ENCODE measurements at places on chromosomes 3 and 15.

DNA sequence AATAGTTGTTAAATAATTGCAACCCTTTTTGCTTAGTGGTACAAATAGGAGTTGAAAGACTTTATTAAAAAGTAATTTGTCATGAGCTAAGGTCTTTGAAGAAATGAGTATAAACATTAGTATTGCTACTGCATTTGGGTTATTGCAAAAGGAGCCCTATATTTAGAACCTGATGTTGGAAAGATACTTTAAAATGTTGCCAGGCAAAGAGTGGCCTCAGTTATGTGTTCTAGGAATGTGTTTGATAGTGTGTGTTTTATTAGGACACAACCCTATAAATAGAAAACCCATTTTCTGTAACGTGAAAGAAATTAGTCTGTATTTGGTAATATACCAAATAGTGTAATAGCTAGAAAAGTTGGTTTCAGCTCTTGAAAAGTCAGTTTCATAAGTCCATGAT, 10.7 kb downstream of the VPS8 start:
- DNase-seq: no peak

GRCh38 chr3:14935592-14936345, 11.6 kb upstream of the NR2C2 start:
- DNase-seq: no peak

DNA sequence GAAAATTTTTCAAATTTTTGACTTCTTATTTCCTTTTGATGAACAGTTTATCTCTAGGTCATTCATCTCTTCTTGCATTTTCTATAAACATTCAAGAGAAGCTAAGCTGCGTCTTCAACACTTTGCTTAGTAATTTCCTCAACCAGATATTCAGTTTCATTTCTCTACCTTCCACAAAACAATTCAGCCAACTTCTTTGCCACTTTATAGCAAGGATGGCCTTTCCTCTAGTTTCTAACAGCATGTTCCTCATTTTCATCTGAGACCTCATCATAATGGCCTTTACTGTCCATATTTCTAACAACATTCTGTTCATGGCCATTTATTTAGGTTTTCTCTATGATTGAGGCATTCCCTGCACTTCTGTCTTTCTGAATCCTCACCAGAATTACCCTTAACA, 90.0 kb downstream of the ARIH1 start:
- no peak for DNase-seq

GRCh38 chr3:170420307-170420821, 1.7 kb downstream of the CLDN11 start:
- DNase-seq: no peak

GRCh38 chr15:100221471-100222348, 120.1 kb downstream of the ADAMTS17 start:
- no peak for DNase-seq

DNA sequence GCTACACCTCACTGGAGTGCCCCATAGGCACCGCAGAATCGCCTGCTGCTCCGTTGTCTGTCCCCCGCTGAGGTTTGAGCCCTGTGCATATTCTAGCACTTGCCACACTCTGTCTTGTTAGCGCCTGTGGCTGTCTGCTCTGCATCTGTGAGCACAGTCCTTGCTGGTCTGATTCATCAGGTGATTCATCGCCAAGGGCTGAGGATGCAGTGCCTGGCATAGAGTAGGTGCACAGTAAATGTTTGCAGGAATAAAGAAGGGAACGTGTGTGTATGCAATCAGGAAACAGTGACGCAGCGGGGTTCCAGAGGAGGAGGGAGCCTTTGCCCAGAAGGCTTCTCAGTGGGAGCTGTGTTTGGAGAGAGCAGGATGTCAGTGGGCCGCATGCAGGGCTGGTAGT, 124.0 kb upstream of the PLXNA1 start:
- DNase-seq: peak; percentile 97

DNA sequence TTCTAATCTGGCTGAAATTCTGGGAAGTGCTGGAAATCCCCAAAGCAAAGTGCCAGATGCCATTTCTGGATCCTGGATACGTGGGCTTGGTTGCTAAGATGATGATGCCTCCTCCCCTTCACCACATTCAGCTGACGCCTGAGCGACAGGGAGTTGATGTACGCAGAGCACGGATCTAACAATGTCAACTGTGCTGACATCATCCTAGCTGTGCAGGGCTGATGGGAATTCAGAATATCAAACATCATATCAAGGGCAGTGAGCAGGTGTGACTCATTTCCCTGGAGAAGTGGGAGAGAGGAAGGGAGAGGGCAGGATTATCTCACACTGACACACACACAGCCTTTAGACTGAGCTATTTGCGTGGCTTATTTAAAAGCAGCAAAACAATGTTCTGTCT, 92.6 kb upstream of the ZBTB20 start:
- DNase-seq: peak; percentile 84

DNA sequence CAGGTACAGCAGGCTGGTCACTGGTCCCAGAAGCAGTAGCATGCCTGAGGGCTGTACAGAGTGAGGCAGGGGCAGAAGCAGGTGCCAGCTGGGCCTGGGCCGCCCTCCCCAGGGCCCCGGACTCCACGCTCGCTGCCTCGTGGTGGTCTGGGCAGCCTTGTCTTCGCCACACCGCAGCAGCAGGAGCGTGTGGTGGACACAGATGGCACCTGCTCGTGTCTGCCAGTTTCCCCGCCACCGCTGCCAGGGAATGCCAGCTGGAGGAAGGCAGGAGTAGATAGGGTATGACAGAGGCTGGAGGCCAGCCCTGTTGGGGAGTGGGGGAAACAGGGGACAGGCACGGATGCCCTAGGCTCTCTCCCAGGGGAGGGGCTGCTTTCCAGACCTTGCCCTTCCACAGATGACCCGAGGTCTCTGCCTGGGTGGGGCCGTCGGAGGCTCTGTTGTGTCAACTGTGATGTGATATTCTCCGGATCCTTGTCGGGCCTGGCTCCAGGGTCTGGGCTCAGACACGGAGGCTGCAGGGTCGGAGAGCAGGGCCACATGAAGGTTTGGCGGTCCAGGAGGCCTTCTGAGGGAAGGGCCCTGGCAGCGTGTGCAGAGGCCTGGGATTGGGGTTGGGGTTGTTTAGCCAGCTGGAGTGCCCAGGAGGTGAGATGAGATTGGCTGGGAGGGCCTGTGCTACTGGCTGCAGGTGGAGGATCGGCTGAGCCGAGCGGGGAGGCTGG, 33.6 kb downstream of the GOLGA6L10 start:
- no peak for DNase-seq

DNA sequence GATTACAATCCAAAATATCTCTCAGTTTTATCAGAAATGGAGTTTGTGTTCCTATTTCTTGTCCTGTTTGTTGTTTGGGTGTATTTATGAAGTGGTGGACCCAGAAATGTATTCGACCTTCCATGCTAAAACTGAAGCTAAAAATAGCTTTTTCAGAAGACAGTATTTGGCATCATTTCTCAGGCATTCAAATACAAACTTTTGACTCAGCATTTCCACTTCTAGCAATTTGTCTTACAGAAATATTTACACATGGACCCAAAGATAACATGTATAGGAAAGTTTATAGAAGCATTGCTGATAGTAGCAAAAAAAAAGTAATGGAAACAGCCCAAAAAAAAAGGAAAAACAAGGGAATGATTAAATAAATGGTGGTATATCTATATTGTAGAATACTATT, 156.3 kb downstream of the HCN4 start:
- DNase-seq: no peak

DNA sequence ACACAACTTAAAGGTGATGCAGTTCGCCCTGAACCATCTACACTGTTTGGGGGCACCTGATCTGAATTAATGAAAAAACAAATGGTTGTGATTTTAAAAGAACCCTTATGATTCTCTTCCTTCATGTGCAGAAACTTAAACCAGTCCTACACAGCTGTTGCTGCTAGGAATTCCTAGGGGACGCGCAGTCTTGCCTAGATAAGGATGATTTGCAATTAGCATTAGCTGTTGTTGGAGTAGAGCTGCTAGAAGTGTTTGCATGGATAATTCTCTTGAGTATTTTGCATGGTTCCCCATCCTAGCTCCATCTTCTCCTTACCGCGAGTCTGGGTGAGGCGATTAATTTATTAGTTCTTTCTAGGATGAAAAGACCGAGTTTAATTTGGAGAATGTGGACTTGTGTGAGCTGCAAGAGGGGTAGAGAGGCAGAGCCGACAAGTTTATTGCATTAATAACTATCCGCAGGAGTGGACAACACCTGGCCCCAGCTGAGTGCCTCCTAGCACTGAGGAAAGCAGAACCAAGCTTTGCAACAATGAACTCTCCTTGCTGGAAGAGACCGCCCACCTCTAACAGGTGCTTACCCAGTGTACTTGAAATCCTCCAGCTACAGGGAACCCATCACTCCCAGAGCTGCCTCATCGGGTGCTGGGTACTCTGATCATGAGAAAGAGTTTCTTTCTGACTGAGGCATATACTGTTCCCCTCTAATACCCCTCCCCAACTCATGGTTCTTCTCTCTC, 75.0 kb upstream of the WNT7A start:
- no peak for DNase-seq

DNA sequence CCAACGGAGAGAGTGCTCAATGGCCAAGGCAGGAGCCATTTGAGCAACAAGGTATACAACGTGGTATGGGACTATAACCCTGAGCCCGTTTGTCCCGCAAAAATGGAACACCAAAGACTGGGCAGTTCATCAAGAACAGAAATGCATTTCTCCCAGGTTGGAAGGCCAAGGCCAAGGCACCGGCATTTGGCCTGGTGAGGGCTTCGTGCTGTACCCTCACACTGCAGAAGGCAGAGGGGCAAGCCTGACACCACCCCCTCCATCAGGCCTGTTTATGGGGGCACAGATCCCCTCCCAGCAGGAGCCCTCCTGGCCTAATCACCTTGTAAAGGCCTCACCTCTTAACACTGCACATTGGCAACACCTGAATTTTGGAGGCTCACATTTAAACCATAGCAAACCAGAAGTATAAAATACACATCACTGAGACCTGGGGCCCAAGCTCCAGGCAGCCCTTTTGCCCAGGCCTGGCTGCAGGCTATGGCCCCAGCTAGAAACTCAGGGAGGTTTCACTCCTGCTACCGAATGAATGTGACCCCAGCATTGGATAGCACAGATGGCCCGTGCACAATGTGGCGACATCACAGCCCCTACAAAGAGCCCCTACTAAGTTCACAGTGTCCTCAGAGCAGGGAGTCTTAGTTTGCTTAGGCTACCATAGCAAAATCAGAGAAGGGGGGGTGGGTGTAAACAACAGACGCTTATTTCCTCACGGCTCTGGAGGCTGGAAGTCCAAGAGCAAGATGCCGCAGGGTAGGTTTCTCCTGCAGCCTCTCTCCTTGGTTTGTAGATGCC, 47.1 kb downstream of the KLF15 start:
- no peak for DNase-seq

GRCh38 chr3:76345878-76346277, 560.5 kb upstream of the ZNF717 start:
- no peak for DNase-seq

DNA sequence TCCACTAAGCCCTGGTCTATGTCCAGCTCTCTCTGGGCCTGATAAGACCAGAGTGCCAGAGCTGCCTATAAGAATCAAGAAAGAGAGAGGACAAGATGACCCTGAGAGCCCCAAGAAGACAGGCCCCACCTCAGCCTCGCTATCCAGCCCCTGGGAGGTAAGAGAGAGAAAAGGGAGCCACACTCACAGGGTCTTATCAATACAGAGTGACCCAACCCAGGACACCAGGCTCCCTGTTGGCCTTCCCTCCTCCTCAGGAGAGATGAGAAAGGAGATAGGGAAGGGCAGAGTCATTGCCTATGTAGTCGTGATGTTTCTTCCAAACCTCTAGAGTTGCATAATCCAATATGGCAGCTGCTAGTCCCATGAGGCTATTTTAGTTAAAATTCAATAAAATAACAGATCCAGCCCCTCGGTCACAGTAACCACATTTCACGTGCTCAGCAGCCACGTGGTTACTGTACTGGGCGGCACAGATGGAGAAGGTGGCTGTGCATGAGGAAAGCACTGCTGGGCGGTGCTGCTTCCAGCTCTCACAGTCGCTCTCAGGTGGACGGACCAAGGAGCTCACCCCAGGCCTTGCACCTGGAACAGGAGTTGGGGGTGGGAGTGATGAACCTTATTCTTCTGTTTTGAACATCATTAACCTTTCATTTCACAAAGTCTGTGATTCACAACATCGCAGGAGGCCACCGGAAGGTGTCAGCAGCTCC, 525.8 kb downstream of the SHQ1 start:
- no peak for DNase-seq

- no peak for DNase-seq
Observed at GRCh38 chr3:42581400-42581708, 413 bp downstream of the SEC22C start.

- no peak for DNase-seq
Observed at GRCh38 chr3:117801912-117802239, 1092.3 kb downstream of the TUSC7 start.

GRCh38 chr3:82496890-82497560, 735.6 kb upstream of the GBE1 start:
- DNase-seq: no peak

GRCh38 chr3:44132061-44132460, 109.6 kb upstream of the TOPAZ1 start:
- DNase-seq: no peak

DNA sequence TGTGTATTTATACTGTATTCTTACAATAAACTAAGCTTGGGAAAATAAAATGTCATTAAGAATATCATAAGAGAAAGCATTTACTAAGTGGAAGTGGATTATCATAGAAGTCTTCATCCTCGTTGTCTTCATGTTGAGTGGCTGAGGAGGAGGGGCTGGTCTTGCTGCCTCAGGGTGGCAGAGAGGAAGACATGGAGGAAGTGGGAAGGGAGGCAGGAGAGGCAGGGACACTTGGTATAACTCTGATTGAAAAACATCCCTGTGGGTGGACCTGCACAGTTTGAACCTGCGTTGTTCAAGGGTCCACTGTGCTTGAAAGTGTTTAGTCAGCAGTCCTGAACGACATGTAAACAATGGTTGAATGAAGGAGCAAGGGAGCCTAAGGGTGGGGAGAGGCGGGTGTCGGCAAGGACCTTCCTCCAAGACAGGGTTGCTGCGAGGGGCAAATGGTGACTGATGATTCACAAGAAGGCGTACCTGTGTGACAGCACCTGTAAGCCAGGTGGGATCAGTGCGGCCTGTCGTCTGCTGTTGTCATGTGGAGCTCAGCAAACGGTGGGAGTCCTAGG, 103.8 kb upstream of the KLF13 start:
- no peak for DNase-seq

DNA sequence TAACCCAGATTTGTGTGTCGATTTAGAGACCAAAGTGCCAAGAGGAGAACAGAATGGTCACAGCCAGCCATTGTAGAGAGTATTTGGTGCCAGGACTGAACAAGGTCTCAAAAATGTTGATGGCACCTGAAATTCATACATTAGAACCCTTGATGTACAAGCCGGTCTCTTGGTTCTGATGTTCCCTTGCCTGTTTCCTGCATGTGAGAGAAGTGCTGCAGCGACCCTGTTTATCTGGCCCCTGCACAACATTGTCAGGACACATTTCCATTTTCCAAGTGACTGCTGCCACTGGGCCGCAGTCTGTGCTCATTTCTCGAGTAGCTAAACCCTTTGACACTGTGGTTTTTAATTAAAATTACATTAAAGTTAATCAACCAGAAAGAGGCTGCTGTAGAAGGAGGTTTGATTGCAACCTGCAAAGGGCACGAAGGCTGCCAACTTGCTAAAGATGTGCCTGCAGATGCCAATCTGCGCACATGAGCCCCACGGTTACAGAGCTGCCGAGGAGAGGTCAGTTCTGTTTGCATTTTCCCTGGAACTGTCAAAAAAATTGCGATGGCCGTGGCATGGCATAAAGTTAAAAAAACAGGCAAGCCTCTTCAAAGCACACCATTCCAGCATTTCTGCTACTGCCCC, 136.4 kb upstream of the CMC1 start:
- no peak for DNase-seq

GRCh38 chr3:182969277-182969676, 11.1 kb downstream of the DCUN1D1 start:
- no peak for DNase-seq

GRCh38 chr3:193764959-193765358, 172.0 kb downstream of the OPA1 start:
- no peak for DNase-seq

All from MG63 (cell line).